ENCODE measurements at places on chromosomes 16 and 17.

GRCh38 chr16:85525420-85526184, 87.5 kb upstream of the GSE1 start:
- DNase-seq = no peak

DNA sequence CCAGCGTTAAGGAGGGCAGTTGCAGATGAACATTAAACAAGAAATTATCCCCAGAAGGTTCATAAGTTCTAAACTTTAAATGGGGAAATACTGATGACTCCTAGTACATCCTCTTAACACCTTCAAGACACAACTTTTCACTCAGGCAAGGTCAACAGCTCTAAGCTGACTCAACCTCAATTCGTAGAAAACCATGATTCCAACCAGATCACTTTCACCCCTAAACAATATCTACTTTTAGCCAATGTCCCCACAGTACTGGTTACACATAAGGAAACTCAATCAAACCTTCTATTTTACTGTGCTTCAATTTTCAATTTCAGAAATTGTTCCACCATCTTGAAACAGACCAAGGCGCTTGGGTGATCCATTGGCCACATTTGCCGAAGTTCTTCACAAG, 2.3 kb downstream of the CDYL2 start:
- DNase-seq = no peak

DNA sequence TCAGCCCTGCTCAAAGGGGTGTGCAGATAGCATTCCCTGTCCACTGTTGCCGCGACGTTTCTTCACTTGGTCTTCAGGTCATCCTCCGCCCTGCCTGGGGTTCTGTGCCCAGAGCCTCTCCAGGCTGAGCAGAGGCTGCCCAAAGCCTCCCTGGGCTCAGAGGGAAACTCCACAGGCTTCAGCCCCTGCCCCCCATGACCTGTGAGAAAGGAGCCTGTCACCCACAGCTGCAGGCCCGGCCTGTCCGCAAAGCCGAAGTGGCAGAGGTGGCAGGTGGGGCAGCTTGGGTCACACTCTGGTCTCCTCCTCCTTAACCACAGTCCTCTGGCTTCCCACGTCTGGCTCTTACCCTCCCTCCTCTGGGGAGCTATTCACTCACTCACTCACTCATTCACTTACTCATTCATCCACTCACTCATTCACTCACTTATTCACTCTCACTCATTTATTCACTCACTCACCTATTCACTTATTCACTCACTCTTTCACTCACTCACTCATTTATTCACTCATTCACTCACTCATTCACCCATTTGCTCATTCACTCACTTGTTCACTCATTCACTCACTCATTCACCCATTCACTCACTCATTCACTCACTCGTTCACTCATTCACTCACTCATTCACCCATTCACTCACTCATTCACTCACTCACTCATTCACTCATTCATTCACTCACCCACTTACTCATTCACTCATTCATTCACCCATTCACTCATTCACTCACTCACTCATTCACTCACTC, 7.1 kb upstream of the CPSF4L start:
- no peak for DNase-seq

DNA sequence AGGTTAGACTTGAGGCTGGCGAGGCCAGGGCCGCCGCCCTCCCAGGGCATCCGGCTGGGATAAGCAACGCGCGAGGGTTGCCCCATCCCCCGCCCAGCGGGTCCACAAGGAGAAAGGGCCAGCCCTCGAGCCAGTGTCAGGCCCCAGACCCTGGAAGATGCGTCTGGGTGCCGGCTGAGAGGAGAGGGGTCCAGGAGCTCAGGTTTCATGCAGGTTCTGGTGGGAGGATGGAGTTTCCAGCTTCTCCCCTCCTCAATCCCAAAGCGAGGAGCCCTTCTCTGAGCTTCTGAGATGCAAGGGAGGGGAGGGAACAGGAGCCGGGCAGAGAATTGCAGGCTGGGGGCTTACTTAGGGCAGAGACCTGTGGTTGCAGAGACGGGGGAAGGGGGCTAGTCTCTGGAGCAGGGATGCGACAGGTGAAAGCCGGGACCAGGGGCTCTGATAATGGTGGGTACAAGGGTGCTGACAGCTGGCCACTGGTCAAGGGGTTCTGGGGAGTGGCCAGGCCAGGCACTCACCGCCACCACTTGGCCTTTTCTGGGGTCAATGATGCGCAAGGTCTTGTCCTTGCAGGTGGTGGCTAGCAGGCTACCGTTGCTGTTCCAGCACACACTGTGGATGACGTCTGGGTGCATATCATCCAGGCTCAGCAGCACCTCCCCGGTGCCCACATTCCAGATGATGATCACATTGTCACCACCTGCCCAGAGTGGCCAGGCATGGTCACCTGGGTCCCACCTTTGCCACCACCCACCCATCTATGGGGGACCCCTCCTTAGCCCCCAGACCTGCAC, 4.2 kb downstream of the CORO6 start:
- no peak for DNase-seq

DNA sequence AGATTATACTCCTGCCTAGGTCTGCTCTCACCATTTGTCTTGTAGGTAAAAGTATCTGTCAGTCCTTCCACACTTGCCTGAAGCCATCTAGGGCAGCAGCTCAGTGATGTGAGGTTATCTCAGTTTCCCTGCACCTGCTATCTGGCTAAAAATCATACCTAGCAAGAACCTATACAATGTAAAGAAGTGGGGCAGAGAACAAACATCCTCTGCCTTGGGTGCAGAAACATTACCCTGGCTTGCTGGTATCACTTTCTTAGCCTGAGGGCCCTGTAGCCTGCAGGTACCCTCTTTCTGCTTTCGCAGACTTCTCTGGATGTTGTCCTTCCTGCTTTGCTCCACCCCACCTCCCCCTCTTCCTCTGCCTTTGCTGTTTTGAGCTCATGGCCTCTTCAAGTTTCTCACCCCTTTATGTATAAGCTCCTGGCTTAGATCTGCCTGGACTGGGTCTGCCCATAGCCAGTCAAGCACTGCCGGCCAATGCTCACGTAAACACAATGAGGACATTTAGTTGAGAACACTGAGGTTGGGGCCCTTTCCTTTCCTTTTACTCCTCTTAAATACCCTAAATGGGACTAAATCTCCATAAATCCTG, 8.7 kb upstream of the SDK2 start:
- DNase-seq = no peak

- no peak for DNase-seq
Measured at GRCh38 chr17:57405491-57406072, 149.3 kb downstream of the MSI2 start.

GRCh38 chr16:56279132-56279531, 87.8 kb downstream of the GNAO1 start:
- DNase-seq = no peak

DNA sequence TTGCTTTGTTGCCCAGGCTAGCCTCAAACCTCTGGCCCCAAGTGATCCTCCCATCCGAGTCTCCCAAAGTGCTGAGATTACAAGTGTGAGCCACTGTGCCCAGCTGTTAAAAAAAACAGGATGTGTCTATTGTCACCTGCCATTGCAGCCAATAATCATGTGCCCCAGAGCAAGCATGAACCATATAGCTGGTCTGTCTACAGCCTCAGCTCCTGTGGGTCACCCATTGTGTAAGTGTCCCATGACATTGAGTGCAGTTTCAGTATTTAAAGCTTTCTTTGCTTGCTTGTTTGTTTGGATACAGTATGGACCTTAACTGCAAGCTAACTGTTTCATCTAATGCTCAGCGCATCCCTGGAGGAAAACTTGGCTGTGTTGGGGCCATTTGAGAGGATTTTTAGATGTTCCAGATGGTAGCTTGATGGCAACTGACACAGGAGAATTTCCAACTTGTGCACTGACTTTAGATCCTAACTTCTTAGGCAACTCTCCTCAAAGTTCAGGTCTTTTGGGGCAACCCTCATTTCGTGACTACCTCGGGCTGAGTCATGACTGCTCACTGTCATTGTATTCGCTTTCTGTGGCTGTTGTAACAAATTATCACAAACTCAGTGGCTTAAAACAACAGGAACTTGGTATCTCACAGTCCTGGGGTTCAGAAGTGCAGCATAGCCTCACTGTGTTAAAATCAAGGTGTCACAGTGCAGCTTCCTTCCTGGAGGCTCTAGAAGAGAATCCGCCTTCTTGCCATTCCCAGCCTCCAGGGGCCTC, 30.3 kb upstream of the ADORA2B start:
- DNase-seq = no peak

- no peak for DNase-seq
Measured at GRCh38 chr16:50712956-50713355, 19.6 kb downstream of the NOD2 start.

DNA sequence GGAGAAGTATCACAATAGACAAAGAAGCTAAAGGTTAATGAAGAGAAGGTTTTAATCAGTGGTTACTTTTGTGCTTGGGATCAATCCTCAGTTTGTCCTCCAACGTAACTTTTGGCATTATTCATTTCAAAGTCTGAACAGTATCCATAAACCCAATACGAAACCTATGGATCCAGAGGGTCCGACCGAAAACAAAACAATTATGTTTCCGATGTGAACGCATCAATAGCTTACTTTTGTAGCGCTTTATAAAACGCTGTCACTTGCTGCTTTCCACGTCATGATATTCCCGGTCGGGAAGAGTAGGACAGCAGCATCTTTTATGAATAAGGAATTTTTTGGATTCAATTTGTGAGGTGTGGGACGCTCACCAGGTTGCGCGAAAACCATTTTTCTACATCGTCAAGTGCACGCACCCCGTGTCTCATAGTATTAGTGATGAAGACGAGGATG, 383.8 kb downstream of the ZFHX3 start:
- DNase-seq = no peak

DNA sequence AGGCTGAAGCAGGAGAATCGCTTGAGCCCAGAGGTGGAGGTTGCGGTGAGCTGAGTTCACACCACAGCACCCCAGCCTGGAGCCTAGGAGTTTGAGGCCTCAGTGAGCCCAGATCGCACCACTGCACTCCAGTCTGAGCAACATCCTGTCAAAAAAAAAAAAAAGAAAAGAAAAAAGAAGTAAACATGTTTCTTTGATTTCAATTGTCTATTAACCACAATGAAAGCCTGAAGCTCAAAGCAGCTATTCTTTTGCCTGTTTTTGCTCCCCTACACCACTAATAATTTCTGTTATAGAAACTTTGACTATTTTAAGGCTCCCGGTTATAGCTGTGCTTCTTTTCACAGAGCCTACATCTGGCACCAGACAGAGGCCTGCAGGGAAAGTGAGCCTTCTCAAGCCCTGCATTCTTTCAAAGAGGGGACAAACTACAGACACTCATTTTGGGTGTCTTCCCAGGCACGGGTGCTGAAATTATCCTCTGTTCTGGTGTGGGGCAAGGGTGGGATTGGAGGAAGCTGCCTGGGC, 14.2 kb upstream of the SLC52A1 start:
- no peak for DNase-seq

DNA sequence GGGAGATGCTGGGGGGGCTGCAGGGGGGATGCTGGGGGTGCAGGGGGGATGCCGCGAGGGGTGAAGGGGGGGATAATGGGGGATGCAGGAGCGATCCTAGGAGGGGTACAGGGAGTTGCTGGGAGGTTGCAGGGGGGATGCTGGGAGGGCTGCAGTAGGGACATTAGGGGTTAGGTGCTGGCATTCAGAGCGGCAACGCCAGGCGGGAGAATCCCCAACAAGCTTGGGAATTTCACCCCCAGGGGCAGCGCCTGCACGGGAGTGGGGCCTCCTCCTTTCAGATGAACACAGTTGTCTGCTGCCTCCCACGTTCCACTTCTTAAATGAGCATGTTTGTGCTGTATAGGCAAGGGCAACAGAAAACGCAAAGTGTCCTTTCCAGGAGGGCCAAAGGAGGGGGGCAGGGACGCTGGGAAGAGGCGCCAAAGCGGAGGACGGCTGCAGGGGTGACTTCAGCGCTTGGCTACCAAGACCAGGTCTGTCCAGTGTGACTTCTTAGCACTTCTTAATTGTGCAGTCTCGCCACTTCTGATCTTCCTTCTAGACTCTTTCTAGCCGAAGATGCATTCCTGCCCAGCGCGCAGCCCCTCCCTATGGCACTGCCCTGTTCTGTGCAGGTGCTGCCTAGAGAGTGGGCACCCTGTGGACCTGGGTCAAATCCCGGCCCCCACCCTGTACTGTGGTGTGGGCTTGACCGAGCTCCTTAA, 2.0 kb upstream of the SLC6A4 start:
- no peak for DNase-seq

Data from LoVo (cell line).